ENCODE measurements at places on chromosomes 12 and 14.
A peak's percentile ranks its signal among the peaks of the same experiment; 100 is the strongest.

DNA sequence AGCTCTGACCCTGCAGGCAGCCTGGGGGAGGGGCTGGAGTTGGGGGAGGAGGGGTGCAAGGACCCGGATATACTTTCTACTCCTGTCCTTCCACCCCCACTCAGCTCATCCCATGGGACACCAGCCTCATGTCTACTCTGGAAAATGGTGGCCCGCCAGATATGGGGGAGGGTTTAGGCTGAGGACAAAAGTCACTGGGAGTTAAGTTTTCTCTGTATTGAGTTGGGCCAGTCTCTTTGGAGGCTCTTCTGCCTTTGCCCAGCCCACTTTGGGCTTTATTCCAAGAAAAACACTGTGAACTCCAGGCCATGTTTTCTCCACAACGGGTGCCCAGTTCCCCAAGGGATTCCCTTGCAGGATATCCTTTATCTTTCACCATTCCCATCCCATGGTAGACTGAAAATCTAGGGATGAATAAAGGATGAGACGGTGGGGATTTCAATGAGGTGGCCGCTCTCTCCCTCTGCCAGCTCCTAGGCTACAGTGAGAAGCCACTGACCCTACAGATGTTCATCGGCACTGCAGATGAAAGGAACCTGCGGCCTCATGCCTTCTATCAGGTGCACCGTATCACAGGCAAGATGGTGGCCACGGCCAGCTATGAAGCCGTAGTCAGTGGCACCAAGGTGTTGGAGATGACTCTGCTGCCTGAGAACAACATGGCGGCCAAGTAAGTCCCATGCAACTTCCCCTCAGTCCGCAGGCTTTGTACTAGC lies 4.9 kb downstream of the NFATC4 start:
- peak; percentile 44 for DNase-seq

- DNase-seq: no peak
These were observed 23.0 kb downstream of the GLT8D2 start for GRCh38 chr12:104026841-104027599.

GRCh38 chr12:75099210-75099609 lies 110.4 kb downstream of the KCNC2 start:
- DNase-seq: no peak

DNA sequence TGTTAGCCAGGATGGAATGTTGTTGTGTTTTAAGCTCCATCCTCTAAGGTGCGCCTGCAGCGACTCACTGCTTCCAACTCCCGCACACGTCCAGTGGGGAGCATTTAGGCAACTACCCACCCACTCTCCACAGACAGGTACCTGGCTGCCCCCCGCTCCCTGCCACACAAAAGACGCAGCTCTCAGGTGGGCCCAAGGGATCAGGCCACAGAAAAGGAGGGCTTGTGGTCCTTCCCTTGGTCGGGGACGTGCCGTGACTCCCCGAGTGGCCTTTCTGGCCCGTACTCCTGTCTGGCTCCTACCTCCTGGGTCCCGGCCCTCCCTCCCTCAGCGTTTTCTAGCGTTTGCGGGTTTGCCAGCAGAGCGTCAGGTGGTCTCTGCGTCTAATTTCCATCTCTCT lies 16.2 kb downstream of the TEDC1 start:
- DNase-seq: no peak

DNA sequence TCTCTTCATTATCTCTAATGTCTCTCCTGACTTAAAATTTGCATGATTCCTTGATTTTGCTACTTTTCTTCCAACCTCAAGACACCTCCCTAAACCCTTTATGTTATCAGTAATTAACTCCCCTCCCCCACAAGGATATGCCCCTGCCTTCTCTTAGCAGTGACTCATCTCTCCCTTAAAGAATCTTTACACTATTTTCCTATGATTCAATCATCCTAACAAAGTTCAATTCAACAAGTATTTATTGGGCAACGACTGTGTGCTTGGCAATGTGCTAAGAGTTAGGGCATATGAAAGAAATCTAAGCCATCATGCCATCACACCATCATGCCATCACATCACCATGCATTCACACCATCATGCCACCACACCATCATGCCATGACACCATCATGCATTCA lies 80.1 kb downstream of the ANO2 start:
- DNase-seq: peak; percentile 3

DNA sequence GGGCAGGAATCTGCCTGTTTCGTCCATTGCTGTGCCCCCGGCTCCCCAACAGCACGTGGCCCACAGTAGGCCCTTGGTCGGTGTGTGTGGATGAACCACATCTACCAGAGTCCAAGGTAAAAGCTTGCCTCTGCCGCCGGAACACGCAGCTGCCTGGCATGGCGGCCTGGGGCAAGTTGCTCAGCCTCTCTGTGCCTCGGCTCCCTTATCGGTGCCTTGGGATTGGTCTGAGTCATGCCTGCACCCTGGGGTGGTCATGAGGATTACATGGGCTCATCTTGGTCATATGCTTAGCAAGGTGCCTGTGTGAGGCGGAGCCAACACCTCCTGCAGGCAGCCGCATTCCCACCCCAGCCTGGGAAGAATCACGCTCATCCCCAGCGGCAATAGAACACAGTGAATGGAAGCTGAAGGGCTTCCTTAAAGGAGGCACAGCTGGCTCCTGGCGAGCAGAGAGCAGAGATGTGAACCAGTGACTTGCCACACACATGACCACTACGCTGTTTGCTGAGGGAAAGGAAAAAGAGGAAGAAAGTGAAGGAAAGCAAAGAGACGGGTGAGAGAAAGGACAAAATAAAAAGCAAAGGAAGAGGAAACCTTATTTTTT lies 5.5 kb upstream of the SCARB1 start:
- DNase-seq: no peak

- DNase-seq: peak; percentile 69
These were observed 6.9 kb downstream of the MLH3 start for GRCh38 chr14:75044322-75044721.

DNA sequence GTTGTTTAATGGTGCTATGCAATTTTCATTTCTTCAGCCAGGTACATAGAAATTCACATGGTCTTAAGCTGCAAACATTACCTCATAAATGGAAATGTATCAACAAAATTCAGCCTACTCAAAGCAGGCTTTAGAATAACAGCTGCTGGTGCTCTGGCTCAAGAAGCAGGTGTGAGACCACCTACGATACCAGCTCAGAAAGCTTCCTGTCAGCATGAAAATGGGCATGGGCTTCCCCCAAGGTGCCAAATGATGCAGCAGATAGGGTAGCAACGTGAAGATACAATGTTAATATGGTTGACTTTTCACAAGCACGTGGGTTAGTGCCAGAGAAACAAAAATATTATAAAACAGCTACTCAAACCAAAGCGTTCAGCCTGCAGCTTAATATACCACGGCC lies 343.4 kb upstream of the PRICKLE1 start:
- no peak for DNase-seq

GRCh38 chr14:75605916-75606315 lies 27.5 kb downstream of the FLVCR2 start:
- no peak for DNase-seq

- no peak for DNase-seq
These were observed 18.3 kb downstream of the NINJ2 start for GRCh38 chr12:644818-645552.

- DNase-seq: peak; percentile 85
These were observed 700.6 kb downstream of the DIO2 start for GRCh38 chr14:79510659-79511058.

- no peak for DNase-seq
These were observed 24.4 kb upstream of the TC2N start for GRCh38 chr14:91891721-91892220.

- DNase-seq: peak; percentile 38
These were observed 4.1 kb upstream of the DYNC1H1 start for GRCh38 chr14:101960225-101960624.

DNA sequence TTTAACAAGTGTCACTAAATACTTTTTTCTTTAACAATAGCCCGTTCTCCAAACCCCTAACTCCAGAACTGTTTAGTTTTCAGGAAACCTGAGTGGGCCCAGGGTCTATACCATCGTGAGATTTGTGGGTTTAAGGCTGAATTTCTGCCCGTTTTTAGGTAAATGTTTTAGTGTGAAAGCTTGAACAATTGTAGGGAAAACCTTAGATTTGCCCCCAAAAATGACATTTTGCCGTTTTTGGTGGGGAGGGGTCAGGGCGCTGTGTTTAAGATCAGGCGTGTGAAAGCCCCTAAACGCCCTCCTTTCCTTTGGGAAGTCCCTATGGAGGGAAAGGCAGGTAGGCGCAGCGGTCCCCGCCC lies 320 bp upstream of the PRPF39 start:
- no peak for DNase-seq
